ENCODE measurements at places on chromosomes 12 and 14.

- no peak for DNase-seq
Measured at GRCh38 chr14:51544901-51545300, 106.8 kb upstream of the FRMD6 start.

DNA sequence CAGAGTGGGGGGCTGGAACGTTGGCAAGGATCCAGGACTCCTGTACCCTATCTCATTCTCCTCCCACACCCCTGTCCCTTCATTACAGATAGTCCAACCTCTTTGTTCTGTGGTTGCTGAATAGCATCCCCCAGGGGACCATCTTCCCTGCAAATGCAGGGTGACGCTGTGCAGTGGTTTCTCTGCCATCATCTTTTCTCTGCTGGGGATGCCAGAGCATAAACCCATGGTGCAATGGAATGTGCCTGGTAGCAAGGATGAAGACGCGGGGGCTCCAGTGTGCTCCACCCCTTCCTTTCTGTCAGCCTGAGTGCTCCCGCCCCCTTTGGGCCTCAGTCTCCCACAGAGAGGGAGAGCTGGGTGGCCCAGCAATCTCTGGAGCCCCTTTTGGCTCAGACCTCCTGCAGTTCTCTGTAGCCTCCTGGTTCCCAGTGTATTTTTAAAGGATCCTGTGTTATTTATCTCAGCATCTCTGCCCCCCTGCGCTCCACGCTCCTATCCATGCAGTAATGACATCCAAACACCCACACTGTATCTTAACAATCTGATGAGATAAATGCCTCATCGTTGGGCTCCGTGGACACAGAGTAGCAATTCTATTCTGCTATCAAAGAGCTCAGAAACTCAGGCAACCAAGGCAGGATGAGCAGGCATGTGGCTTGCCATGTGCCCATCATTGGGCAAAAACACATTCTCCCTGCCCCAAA, 212.8 kb downstream of the CACNA1C start:
- DNase-seq: no peak

DNA sequence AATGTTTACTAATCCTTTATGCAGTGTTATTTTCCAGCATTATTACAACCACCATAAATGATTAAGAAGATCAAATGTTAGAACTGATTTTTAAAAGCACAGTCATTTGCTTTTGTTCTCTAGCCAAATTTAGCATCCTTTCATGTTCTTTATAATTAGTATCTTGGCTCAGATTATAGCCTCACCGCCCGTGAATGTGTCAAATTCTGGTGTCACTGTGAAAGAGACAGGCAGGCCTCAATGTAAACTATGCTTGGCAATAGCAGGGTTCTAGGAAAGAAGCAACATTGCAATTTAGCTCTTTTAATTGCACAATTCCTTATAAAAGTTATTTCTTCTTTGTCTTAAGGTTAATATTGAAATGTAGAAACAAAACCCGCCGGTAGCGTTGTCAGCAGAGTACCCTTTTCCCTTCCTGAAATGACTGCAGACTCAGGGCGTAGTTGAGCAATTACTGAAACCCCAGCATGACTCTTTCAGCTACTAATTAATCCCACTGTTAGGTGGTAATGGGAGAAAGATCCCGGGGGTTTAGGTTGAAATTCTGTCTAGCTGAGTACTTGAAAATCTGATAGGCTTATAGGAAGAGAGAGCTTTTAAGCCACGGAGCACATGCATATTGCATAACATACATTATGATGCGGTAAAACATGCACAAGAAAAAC, 1600.5 kb upstream of the SEL1L start:
- no peak for DNase-seq

DNA sequence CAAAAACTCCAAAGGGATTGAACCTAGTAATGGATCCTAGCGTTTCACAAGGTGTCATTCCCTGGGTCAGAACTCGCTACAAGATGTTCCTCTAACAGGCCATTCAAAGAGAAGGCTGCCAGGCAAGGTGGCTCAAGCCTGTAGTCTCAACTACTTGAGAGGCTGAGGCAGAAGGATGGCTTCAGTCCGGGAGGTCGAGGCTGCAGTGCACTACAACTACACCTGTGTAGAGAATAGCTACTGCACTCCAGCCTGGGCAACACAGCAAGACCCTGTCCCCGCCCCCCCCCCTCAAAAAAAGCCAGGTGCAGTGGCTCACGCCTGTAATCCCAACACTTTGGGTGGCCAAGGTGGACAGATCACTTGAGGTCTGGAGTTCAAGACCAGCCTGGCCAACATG, 14.4 kb downstream of the PPTC7 start:
- no peak for DNase-seq

DNA sequence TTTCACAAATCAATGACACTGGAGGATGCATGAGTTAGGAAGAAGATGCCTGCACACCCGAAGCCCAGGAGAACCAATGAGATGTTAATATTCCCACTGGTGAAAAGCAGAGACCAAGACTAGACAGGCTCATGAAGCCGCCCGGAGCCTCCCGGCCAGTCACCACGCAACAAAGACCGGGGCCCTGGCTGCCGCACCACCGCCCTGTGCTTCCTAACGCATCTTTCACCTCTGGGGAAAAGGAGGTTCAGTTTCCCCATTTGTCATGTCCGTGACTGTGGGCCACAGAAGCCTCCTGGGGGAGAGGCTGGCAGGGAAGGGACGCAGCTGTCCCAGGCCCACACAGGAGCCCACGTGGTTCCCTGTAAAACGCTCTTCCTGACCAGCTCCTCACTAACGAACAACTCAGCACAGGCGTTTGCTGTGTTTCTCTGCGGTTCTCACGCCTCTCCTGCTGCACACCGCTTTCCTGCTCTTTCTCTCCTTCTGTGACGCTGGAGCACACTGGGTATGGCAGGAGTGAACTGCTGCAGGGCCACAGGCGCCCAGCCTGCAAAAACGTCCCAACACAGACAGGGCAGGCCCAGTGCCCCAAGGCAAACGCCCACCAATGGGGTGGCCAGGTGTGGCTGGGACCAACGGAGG, 10.8 kb downstream of the RIMBP2 start:
- DNase-seq: no peak

DNA sequence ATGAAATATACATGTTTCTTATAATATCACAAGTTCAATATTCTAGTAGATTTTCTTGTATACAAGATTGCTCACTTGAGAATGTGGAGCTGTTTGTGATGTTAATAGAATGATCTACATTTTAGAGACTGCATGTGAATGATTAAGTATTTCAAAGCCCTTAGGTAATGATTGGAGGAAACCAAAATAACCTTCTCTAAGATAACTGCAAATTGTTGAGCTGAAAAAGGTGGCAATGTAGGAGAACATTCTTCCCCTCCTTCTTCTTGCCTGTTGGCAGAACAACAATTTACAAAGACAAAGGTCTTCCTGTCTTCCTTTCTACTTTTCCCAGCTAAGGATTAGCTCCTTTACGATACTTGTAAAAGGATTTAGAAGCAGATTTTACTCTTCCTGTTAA, 2.0 kb upstream of the CLEC6A start:
- no peak for DNase-seq

Measured in NAMALWA (cell line).